ENCODE measurements at places on chromosomes 3 and 15.

GRCh38 chr3:149472030-149472797, 2.3 kb upstream of the TM4SF4 start:
- DNase-seq, result peak; percentile 62

DNA sequence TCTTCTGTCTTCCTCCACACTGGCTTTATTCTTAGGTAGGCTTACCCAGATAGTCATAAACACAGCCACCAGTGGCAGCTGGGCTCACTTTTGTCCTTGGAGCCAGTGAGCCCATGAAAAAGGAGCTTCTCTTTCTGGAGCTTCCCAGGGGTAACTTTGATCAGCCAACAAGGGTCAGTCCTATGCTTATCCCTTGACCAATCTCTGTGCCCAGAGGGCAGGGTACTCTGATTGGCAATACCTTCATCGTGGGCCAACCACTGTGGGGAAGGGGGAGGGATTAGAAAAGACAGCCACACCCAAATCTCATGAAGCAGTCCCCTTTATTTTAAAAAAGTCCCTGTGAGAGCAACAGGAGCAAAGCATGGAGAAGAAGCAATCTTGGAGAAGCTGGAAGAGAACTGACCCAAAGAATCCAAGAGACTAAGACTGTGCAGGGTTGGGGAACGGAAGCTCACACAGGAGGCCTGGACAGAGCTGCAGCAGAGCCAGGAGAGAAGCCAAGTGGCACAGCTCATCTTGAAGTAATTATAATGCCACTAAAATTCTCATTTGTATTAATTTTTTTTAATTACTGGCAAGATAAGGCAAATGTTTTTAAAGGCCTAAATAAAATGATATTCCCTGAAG, 70.4 kb downstream of the SSUH2 start:
- peak; percentile 17 for DNase-seq

GRCh38 chr3:169581633-169582032, 81.9 kb downstream of the MECOM start:
- no peak for DNase-seq

DNA sequence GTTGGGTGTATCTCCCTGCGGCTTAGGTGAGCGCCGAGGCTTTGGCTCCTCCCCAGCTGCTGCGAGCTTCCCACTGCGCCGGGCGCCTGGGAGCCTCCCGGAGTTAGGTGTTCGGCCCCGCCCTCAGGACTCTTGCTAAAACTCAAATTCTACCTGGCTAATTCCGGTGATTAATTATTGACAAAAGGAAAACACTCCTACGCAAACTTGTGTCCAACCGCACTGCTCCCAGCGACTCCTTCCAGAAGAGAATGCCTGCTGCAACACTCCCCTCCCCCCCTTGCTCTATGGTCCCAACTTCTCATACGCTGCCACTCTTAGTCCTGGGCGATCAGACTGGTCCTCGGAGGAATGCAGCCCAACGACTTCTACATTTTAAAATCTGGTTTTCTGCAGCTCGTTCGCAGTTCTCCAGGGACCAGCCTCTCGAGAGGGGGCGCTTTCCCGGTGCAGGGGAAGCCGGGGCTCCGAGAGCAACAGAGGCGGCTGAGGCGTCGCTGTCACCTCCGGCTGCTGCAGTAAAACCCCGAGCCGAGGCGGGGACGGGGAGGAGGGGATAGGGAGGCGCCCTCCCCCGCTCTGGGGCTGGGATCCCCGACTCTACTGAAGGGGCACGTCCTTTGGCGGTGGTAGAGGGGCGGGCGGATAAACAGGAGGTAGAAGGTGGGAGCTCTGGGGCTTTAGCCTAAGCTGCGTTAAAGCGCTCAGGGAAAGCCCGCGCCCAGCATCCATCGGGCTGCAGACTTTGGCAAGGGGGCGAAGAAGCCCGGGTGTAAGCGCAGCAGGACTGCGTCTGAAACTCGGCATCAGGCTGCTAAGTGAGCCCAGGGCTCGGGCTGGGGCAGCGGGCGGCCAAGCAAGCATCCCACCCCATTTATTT, at the start of gene SPTSSB:
Gene SPTSSB, minus strand, starts transcription at position 77 of the 880 bp plus-strand sequence. CDS start 25,194 bp downstream, outside the sequence.
- peak; percentile 43 for DNase-seq

DNA sequence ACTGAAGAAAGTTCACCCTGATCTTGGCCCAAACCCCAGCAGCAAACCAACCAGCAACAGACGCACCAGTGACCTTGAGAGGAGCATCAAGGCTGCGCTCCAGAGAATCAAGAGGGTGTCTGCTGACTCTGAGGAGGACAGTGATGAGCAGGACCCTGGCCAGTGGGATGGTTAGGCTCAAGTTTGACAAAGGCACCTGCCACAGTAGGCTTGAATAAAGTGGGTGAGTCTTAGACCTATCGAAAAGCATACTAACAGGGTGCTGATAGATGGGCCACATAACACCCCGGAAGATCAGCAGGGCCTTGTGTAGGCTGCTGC, 23.9 kb downstream of the WHAMM start:
- no peak for DNase-seq

All from right hindlimb (tissue), 1 donor.